ENCODE measurements at places on chromosomes 12 and 14.

GRCh38 chr12:93379981-93380361 is 2.2 kb downstream of the NUDT4 start:
- DNase-seq = no peak

DNA sequence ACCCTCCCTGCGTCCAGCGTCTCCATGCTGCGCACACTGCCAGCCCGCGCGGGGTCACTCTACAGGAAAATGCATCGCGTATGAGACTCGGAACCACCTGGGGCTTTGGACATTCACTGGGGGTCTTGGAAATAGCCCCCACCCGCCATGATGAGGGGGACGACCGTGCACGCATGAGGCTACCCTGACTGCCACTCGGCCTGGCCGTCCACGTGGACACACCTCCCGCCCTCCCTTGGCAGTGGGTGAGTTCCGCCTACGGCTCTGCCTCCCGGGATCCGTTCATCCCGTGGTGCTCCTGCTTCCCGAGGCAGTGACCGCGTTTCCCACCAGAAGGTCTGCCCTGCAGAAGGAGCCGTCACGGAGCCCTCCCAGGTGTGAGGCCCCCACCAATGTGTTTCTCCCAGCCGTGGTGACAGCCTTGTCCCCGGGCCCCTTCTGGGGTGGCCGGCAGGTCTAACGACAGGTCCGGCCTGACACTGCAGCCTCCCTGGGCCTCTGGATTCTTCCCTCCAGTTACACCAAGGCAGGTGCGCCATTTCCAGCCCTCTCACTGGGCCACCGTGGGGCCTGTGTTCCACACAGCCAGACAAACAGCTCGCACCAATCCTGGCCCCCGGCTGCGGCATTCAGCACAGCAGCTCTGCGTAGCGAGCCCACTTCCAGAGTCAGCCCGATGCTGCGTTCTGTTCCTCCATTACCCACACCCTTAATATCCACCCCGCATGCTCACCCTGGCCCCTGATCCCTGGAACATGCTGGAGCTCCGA is 11.1 kb upstream of the GALNT9 start:
- no peak for DNase-seq

GRCh38 chr14:49203676-49204075 is 382.5 kb downstream of the RPS29 start:
- DNase-seq = no peak

- peak; percentile 38 for DNase-seq
Observed at GRCh38 chr12:117111821-117112595, 12.8 kb upstream of the TESC start.

GRCh38 chr12:121579981-121580868 is 598 bp downstream of the KDM2B start:
- DNase-seq = peak; percentile 86

DNA sequence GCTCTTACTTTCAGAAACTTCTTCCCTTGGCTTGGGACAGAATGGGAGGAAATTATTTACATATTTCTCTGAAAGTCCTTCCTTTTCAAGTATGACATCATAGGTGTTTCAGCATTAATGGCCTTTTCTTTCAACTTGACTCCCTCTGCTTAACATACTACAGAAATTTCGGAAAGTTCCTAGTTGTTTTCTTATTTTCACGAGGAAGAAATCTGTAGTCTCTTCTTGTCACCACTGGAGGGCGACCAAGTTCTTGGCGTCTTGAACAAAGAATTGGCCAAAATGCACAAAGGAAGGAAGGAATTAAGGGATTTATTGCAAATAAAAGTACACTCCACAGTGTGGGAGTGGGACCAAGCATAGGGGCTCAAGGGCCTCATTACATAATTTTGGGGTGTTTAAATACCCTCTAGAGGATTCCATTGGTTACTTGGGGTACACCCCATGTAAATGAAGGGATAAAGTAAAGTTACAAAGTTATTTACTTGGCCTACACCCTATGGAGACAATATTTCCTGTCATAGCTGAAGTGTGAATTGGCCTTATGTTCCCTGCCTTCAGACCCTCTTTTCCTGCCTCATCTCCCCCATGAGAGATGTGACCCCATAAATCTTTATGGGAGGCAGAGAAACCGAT is 70.4 kb downstream of the RPL10L start:
- DNase-seq = peak; percentile 73

DNA sequence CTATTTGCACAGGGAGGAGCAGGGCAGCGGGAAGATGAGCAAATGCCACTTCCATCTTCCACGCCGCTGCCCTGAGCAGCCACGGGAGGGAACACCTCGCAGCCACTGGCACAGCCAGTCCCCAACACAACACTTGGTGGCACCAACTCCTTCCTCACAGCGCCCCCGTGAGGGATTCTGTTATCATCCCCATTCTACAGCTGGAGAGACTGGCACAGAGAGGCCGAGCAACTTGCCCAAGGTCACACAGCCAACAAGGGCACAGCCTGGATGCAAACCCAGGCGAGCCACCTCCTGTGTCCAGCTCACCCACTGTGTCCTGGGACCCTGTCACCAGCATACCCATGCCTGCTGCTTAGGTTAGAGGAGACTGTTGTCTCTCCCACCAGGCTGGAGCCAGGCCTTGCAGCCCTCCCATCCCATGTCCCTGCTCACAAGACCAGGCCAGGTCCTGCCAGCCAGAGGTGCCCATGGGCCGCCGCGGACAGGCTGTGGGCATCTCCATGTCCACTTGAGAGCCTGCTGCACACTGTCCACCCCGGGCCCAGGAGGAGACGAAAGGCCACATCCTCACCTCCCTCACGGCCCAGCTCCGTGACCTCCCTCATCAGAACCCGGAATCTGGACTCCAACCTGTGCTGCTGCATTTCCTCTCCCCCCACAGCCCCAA is 57.0 kb downstream of the NCOR2 start:
- peak; percentile 56 for DNase-seq

GRCh38 chr12:55937981-55938380 is 7.0 kb downstream of the DGKA start:
- no peak for DNase-seq

DNA sequence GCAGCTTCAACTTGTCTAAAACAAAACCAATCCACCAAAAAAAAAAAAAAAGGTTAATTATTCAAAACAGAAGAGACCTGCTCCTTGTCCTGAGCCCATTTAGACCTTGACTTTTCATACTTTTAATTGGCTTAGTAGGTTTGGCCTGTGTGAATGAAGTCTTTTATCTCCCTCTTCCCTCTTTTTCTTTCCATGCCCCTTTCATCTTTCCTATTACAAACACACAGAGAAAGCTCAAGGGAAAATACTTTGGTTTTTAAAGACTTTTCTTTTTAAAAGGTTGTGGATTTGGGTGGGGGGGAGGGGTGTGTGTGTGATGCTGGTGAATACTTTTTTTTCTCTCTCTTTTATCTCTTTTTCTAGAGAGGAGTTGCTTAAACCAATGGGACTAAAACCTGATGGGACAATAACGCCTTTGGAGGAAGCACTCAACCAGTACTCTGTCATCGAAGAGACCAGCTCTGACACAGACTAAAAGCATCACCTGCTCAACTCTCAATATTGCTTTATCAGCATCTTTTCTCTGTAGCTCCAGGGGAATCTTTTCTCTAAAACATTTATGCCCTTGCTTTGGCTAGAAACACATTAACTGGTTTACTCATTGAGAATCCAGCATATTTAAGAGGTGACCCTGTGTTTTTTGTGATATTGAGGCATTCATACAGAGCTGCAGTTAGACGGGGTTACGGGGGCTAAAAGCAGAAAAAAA is 70.0 kb upstream of the TMEM263 start:
- no peak for DNase-seq

- DNase-seq = no peak
Observed at GRCh38 chr12:13103391-13104033, at the start of gene GSG1. GSG1 (minus strand) TSS chr12:13103667; CDS start chr12:13103512, 155 bp downstream.

DNA sequence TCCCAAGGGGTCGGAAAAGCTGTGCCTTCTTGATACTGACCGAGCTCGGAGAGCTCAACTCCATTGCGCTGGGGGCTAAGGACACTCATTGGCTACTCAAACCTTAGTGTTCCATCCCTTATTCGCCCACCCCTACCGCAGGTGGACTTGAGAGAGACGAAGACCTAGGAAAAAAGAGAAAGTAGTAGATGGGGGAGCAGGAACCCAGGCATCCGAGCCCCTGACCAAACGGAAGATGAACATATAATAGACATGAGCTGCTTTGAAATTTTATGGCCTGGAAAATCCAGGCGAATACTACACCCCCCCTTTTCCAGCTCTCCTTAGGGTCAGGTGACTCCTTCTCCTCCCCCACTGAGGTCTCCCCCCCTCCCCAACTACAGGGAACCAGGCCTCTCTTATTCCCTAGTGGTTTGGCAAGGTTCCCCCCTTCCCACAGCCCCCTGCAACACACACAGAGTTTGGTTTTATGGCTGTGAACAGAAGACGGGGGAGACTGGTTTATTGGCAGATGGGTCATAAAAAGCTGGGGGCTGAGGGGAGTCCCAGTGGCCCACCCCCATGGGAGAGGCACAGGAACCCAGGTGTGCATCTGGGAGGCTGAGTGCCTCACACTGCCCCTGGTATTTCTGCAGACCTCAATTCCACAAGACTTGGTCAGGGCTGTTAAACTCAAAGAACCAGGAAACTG is 1.6 kb downstream of the GDF11 start:
- peak; percentile 36 for DNase-seq

DNA sequence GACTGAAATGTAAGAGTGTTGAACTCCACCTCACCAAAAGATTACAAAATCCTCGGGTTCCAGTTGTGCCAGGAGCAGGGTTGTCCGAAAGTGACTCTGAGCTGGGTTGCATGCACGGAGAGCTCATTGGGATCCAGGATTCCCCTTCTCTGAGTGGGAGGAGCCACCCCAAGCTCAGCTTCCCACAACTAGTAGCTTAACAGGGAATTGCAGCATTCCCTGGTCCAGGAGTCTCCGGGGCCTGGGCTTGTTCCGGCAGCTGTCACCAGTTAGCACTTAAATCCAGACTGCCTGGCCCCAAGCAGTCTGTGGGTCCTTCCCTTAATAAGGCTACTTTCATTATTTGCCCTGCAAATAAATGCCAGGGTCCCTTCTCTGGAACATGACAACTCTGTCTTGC is 50.1 kb downstream of the CD9 start:
- DNase-seq = no peak

DNA sequence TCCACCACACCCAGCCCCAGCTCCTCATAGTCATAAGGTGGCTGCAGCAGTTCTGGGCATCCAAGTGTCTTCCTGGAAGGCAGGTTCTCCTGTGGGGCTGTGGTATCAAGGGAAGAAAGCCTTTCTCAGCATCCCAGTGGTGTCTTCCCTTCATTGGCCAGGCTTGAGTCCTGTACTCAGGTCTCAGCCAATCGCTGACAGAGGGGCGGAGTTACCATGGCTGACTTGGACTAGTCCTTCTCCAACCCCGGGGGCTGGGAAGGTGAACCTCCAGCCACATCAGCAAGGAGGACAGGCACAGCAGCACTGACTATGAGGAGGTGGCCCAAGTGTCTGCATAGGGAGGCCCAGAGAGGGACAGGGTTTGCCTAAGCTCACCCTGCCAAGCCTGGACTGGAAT is 64.0 kb upstream of the SLC24A4 start:
- DNase-seq = peak; percentile 18

DNA sequence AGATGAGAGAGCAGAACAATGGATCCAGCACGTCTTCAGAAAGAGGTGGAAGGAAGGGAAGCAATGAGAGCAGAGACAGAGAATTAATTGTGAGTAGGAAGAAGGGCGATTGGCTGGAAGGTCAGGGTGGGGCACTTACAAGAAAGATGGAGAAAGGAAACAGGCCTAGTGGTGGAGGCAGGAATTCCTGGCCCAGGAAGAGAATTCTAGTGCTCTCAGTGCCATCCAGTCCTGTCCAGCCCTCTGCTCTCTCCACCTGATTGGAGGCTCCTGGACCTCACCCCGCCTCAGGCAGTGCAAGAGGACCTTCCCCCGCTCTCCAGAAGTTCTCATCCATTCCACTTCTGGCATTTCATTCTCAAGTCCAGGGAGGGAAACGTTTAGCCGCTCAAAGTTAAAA is 43.0 kb downstream of the NGB start:
- no peak for DNase-seq

GRCh38 chr12:125983094-125983783 is 918.0 kb downstream of the AACS start:
- peak; percentile 51 for DNase-seq

- DNase-seq = peak; percentile 27
Observed at GRCh38 chr14:31945074-31945613, 132.0 kb upstream of the ARHGAP5 start.

DNA sequence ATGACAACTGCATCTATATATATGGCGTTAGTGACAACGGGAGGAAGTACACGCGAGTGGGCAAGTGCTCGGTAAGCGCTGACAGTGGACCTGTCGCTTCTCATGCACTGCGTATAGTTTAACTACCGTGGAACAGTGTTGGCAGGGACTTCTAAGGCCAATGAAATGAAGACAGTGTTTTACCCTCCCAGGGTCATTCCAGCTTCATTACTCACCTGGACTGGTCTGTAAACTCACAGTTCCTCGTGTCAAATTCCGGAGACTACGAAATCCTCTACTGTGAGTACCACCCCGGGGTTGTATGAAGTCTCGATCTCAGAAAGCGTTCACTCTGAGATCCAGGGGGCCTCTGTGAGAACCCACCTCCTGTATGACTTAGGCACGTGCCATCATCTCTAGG is 129.2 kb upstream of the EVL start:
- DNase-seq = no peak

DNA sequence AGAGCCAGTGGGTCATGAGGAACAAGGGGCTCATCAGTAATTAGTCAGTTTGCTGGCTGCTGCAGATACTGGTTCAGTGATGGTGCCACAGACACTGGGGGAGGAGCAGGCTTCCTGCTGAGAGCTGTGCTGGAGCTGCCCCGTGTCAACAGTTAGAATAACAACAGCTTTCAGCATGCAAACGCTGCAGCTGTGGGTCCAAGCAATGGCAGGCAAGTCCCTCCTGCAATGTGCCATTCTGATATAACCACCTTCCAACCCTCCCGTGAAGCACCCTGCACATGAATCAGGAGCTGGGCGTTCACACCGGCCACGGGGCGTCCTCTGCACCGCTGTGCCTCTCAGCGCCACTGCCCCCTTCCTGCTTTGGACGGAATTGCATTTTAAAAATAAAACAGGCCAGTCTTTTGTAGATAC is 258.4 kb upstream of the SFSWAP start:
- peak; percentile 75 for DNase-seq

- DNase-seq = no peak
Observed at GRCh38 chr14:105765893-105766614, 239.7 kb downstream of the TMEM121 start.

GRCh38 chr12:3105690-3106479 is 28.7 kb downstream of the TSPAN9 start:
- DNase-seq = no peak

DNA sequence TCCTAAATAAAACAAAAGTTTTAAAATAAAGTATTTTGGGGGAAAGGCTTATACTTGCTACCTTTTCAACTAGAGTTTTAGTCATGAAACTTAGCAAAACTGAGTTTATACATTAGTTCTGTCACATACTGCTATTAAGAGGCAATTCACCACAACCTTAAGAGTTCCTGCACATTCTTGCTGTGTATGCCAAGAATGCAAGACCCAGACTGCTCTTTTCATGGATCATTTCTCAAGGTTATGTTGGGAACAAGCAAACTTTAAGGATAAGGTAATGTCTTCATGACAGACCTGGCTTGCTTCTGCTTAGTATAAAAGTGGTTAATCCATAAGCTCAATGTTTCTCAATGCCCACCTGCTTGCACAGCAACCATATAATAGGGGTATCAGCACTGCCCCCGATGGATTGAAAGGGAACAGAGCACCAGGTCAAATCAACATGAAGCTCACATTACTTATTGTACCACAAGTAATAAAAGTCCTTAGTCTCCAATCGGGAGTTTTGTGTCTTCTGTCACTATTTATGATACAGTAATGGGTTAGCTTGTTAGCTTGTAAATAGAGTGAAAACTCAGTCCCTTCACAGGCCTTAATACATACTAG is 67.6 kb downstream of the KIF21A start:
- DNase-seq = peak; percentile 24

GRCh38 chr12:50322206-50322605 is 38.9 kb upstream of the LIMA1 start:
- no peak for DNase-seq
